Kasumi-1 (cell line): ENCODE measurements at places on chromosomes 7 and 10.

DNA sequence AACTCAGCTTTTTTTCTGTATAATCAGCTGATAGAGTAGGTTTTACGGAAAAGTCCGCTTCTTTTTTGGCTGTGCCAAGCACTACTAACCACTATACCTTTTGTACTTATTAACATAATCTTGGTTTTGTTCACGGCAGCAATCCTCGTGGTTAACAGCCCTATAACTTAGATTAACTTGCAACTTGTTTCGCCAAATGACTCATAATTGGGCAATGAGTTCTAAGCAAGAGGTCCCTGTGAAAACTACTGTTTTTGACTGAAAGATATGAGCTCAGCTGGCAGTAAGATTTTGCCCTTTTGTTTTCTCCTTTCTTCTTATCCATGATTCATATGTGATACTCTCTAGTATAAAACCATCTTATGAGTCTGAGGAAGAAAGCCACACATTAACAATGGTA lies 345.0 kb upstream of the PCDH15 start:
- DNase-seq, result no peak

GRCh38 chr10:114957673-114958072 lies 19.7 kb downstream of the TRUB1 start:
- no peak for DNase-seq

DNA sequence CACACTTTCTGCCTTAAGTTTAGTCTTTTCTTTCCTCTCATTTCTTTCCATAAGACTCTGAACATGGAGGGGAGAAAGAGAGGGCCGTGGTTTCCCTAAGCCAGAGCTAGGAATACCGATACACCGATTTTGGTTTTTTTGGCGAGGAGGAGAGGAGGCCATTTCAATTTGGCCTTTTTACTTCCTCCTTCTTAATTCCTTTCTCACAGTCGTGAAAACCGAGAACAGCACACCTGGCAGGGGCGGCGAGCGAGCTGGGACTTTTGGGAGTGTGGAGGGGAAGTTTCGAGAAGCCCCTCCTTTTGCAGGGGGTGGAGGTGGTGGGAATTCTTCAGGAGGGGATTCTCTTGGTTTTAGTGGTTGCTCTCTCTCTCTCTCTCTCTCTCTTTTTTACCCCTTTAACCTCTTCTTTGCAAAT lies 6.2 kb downstream of the GATA3 start:
- DNase-seq, result no peak

GRCh38 chr7:25552998-25553397 lies 324.7 kb upstream of the NPVF start:
- no peak for DNase-seq

DNA sequence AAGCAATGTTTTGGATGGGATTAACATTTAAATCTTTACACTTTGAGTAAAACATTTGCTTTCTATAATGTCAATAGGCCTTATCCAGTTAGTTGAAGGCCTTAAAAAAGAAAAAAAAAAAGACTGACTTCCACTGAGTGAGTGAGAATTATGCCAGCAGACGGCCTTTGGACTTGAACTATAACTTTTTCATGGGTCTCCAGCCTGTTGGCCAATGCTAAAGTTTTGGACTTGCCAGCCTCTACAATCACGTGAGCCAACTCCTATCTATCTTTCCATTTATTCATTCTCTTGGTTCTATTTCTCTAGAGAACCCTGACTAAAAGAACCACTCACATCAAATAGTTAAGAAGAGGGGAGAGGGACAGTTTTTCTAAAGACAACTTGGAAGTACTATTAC lies 2.8 kb upstream of the FAS start:
- DNase-seq, result no peak

- DNase-seq, result no peak
Measured at GRCh38 chr10:21212912-21213311, 312.6 kb downstream of the SKIDA1 start.

DNA sequence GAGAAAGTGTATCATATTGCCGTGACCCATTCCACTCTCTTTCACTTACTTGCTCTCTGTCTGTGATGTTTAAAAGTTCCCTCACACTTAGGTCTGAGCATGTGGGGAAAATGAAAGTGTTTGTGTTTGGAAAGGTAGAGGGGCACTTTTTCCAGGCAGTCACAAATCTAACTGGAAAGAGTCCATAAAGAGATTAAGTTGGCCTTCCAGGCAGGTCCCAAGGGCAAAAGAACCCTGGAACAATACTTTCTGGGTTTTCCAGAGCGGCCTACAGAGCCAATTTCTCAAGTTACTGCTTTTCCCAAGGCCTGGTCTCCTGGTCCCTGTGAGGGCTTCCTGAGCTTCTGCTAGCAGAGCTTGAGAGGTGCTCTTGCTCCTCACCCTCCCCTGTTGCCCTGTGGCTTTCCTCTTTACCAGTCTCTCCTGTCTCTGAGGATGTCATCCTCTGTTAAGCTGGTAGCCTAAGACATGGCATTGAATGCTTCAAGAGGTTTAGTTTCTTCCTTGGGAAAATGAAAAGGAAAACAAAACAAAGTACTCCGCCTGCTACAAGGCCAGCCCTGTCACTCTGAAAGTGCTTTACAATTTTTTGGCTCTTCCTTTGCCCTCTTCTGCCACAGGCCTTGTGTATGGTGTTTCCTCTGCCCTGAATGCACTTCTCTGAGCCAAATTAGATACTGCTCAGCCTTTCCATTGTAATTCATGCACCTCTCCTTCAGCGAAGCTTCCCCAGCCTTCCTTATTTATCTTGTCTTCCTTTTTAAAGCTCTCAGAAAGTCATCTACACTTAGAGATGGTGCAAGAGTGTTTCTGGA lies 20.1 kb downstream of the TES start:
- no peak for DNase-seq

DNA sequence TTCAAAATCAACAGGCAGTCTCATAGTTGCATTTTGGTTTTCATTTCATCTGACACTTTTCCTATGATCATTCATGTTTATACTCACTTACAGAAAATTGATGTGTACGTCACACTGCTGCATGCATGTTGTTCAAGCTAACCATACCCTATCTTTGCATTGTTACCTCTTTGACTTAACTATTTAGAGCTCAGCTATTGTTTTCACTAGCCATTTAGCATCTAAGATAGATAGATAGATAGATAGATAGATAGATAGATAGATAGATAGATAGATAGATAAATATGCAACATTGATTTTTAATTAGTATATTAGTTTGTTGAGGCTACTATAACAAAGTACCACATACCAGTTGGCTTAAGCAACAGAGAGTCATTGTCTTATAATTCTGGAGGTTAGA lies 649.5 kb upstream of the KCND2 start:
- DNase-seq, result no peak

GRCh38 chr10:31032258-31033132 lies 830 bp upstream of the ZNF438 start:
- DNase-seq, result peak; percentile 97

GRCh38 chr7:39386718-39387117 lies 179.5 kb upstream of the YAE1 start:
- DNase-seq, result no peak

- DNase-seq, result no peak
Measured at GRCh38 chr7:132443761-132444520, 132.3 kb downstream of the PLXNA4 start.

DNA sequence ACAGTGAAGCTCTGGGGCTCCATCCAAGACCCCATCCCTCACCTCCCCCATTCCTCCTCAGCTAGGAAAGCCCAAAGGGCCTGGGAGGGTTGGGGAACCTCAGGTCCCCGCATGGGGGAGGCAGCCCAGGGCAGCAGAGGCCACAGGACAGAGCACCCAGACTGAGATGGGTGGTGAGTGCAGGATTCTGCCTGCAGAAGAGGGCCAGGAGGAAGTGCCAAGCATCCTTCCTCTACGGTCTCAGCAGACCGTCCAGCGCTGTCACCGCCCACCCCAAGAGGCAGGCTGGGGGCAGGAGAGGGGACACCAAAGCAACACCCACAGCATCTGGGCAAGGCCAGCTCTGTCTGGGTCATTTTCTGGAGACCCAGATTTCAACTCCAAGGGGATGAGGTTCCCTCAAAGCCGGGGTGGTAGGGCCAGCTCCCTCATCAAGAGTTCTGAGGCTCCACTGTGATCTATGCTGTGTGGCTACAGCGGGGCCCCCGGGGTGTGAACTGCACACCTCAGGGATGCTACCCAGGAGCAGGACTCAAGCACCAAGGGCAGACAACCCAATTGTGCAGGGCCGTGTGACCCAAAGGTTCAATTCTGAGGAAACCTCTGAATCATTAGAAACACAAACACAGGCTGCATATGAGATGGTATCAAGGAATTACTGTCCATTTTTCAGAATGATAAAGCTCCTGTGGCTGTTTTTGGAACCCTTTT lies 46.8 kb downstream of the CAMK2B start:
- no peak for DNase-seq

DNA sequence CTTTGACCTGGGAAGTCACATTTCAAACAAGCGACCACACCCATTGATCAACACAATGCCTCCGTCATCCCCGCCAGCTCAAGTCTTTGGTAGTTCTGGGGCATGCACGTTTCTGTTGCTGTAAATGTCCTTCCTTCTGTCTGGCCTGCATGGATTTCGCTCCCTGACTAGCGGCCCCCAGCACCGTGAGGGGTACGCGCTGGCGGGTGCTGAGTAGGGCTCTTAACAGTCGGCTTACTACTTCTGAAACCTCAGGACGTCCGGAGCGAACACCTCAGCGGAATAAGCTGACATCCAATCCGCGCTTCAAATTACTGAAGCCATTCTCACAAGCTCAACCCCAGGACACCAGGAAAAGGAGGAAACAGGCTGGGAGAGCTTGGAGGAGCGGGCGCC lies 505 bp downstream of the NUDCD3 start:
- peak; percentile 89 for DNase-seq

- DNase-seq, result no peak
Measured at GRCh38 chr10:127993056-127993690, 86.3 kb downstream of the PTPRE start.

- DNase-seq, result peak; percentile 26
Measured at GRCh38 chr7:112882991-112883390, 92.8 kb upstream of the TMEM168 start.

DNA sequence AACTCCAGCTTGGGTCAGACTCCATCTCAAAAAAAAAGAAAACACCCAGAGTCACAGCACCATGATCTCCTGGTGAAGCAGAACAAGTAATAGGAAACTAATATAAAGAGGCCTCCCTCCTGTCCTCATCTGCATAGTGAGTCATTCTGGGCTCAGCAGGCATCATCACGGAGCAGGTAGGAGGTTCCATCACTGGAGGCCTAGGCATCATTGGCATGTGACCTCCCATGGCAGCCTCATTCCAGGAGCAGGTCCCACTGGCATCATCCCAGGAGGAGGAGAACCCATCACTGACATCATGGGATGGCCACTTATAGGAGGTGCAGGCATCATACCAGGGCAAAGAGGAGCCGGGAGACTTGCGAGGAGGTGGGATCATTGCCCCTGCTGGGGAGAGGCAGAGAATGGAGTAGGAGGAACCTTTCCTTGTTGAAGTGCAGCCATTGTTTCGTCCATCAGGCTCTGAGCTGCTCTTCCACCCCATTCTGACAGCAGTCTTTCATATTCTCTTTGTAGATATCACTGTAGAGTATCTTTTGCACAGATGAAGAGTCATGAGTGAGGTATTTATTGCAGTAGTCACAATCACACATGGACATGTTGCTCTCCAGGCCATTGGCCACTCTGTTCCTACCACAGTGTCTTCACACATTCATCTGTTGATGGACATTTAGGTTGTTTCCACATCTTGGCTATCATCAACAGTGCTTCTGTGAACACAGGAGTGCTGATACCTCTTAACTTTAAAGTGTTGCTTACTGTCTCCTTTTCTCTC lies 73.8 kb downstream of the OSBPL3 start:
- no peak for DNase-seq

DNA sequence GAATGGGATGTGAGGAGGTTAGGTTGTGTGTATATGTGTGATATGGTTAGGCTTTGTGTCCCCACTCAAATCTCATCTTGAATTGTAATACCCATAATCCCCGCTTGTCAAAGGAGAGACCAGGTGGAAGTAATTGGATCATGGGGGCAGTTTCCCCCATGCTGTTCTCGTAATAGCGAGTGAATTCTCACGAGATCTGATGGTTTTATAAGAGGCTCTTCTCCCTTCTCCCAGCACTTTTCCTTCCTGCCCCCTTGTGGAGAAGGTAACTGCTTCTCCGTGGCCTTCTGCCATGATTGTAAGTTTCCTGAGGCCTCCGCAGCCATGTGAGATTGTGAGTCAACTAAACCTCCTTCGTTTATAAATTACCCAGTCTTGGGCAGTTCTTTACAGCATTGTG lies 47.3 kb downstream of the NPVF start:
- DNase-seq, result no peak

DNA sequence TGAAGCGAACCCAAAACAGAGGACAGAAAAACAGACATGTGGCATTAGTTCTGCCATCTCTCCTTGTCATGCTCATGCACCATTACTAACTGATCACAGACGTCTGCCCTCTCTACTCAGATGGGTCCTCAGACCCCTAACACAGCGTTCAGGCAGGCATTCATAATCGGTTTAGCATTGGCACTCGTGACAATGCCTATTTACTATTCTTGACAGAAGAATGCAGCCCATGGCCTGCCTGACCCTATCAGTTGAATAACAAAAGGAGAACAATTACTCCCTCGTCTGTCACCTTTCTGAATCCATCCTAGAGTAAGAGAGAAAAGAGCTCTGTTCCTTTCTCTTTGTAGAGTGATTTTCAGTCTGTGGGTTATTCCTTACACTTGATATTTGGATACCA lies 194.6 kb upstream of the PHYHIPL start:
- no peak for DNase-seq

GRCh38 chr10:129440247-129440646 lies 26.8 kb upstream of the MGMT start:
- DNase-seq, result no peak

- no peak for DNase-seq
Measured at GRCh38 chr7:124124201-124124600, 91.3 kb upstream of the TMEM229A start.

GRCh38 chr7:113202284-113202683 lies 83.9 kb upstream of the SMIM30 start:
- no peak for DNase-seq
